ENCODE measurements at places on chromosomes 3 and 15.

DNA sequence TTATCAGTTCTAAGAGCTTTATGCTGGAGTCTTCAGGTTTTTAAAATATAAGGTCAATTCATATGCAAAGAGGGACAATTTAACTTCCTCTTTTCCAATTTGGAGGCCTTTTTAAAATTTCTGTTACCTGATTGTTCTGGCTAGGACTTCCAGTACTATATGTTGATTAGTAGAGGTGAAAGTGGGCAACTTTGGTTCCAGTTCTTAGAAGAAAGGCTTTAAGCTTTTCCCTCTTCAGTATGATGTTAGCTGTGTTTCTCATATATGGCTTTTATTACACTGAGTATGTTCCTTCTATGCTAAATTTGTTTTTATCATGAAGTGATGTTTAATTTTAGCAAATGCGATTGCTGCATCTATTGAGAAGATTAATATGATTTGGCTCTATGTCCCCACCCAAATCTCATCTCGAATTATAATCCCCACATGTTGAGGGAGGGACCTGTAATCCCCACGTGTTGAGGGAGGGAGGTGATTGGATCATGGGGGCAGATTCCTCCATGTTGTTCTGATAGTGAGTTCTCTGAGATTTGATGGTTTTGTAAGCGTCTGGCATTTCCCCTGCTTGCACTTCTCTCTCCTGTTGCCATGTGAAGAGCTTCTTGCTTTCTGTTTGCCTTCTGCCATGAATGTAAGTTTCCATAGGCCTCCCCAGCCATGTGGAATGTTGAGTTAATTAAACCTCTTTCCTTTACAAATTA lies 33.8 kb downstream of the FAIM start:
- no peak for DNase-seq

DNA sequence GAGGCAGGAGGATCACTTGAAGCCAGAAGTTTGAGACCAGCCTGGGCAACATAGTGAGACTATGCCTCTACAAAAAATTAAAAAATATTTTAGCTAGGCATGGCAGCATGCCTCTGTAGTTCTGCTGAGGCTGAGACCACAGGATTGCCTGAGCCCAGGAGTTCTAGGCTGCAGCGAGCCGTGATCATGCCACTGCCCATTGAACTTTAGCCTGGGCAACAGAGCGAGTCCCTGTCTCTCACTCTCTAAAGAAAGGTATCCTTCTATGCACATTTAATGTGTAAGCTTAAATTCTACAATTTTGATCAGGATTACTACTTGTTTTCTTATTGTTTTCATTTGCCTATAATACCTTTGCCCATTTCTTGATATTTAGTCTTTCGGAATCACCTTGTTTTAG lies 26.8 kb downstream of the GALK2 start:
- no peak for DNase-seq

DNA sequence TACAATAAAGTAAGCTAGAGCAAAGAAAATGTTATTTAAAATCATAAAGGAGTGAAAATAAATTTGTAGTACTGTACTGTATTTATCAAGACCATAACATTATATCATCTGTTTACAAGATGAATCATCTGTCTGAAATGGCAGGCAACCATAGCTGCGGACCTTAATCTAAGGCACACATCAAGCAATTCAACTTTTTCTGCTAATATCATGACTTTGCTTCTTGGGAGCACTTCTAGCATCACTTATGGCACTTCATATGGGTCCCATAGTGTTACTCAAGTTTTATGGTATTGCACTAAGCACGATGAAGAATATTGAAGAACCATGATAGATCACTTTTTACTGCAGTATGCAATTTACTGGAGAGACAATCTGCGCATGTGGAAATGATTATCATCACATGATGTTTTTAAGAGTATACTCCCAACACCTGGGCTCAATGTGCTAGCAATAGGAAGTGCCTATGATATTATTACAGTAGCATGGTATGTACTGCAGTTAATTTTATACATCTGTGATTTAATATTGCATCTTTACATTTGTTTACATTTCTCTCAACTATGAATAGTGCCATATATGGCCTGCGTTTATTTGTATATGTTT lies 137.7 kb upstream of the NECTIN3 start:
- no peak for DNase-seq

DNA sequence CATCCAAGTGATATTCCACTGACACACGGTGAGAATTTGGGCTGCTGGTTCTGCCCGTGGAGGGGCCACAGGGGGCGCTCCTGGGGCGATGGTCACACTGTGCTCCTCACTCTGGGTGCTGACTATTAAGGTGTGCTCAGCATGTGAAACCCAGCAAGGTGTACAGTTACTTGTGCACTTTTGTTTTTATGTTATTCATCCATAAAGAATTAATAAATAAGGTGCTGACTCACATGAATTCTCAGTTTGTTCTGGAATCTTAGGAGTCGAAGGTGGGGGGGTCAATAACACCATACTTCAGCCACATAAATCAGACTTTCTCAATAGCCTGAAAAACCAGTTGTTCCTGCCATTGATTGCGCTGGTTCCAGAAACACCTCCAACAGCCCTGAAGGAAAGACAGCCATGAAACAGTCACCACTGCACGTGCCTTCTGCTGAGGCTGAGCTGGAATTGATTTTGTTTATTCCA lies 53.5 kb upstream of the SPATA12 start:
- DNase-seq: peak; percentile 99

DNA sequence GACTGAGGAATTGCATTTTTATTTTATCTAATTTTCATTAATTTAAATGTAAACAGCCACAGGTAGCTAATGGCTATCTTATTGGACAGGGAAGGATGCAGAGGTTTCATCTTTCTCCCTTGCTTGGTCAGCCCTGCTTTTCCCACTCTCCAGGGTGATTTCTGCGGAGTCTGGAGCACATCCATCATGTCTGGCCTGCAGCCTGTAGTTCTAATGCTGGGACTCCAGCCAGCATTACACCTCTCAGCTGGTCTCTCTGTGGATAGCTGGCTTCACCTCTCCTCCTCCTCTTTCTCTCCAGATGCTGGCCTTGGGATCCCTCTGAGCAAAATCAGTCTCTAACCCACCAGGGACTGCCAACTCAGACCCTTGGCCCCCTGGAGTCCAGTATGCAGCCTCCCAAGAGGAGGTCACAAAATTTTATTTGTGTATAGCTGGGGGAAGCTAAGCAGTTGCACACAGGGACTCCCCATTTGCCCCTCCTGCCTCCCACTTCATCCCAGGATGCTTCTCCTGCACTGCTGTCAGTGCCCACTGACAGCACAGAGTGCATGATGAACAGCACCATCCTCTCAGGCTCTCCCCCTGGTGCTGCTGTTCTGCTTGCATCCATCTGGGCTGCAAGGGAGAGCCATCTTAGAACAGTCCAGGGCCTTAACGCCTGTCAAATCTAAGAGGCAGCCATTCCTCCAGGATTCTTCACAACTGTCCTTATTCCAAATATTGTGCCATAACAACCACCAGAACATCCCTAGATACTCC lies 1.7 kb downstream of the BFSP2 start:
- DNase-seq: no peak

GRCh38 chr15:61256231-61256630 lies 27.1 kb upstream of the RORA start:
- no peak for DNase-seq

DNA sequence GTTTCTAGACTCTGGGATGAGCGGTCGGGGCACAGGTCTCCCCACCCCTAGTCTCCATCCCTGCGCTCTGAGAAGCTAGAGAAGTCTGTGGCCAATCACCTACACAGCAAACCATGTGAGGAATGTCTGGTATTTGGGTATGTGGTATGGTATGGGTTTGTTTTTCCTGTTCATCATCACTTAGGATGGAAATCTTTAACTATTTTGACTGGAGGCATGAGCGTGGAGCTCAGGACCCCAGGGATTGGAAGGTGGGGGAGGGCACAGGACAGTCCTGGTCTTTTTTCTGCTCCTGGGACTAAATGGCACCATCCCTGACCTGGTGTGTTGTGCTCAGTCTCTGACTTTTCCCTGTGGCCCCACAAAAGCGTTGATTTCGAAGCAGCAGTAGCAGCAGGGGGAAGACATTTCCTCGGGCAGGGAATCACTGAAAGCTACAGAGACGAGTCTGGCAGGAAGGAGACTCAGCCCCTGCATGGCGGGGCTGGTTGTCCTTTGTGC lies 191.7 kb upstream of the TPM1 start:
- peak; percentile 79 for DNase-seq

DNA sequence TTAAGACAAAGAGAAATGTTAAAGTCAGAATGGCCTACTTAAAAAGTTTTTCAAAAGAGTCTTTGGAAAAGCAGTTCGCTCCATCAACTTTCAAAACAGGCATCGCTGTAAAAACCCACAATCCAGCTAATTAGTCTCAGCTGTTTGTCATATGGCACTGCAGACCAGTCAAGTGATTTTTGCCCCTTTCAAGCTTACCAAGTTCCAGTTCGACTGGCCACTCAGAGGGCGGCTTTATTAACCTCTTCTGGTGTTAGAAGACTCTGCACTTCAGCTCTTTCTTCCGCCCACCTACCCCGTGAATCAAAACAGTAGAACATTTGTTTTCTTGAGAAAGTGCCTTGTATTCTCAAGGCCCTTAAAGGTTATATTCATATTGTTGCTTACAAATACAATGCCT lies 19.3 kb downstream of the RAB27A start:
- DNase-seq: no peak

DNA sequence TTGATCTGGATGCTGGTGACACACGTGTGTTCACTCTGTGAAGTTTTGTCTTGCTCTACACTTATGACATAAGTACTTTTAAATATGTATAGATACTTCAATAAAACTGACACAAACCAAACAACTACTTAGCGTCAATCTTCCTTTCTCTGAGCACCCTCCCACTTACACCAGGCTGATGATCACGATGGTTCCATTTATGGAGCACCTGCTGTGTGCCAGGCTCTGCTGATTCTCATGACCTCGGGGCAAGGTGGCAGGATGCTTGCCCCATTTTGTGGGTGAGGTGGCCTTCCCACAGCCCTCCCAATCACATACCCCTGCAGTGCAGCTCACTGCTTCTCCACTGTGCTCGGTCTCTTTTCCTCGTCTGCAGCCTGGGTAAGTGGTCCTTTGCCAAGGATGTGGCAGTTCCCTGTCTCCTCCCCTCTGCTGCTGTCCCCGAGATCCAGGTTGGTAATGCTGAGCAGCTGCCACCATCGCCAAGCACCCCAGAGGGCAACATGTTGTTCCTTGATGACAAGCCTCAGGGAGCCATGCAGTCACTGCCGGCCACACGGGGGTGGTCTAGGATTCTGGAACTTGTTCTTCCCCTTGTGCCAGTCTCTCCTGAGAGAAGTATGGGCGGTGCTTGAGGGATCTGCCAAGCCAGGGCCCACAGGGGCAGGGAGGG lies 20.6 kb upstream of the ADCY5 start:
- no peak for DNase-seq

DNA sequence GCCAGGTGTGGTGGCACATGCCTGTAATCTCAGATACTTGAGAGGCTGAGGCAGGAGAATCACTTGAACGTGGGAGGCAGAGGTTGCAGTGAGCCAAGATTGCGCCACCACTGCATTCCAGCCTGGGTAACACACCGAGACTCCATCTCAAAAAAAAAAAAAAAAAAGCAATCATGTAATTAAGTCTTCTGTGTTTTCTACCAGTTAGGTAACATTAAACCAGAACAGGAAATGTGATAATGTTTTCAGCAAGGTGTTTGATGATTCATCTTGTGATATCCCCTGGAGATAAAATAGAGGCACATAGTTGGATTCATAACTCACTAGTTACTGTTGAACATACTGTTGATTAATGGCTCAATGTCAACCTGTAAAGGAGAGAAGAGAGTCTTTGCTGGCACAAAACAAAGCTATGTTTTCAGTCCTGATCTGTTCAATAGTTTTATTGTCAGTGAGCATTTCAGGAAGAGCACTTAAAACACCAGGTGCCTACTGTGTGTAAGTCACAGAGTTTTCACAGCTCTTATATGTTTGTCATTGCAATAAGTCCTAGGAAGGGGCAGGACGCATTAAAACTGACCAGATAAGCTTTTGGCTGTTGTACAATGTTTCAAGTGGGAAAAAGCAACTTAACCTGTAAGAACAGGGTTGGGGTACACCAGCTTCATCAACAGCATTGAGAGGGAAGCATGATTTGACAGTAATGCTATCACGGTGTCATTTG lies 19.5 kb downstream of the DNAJB11 start:
- peak; percentile 86 for DNase-seq

DNA sequence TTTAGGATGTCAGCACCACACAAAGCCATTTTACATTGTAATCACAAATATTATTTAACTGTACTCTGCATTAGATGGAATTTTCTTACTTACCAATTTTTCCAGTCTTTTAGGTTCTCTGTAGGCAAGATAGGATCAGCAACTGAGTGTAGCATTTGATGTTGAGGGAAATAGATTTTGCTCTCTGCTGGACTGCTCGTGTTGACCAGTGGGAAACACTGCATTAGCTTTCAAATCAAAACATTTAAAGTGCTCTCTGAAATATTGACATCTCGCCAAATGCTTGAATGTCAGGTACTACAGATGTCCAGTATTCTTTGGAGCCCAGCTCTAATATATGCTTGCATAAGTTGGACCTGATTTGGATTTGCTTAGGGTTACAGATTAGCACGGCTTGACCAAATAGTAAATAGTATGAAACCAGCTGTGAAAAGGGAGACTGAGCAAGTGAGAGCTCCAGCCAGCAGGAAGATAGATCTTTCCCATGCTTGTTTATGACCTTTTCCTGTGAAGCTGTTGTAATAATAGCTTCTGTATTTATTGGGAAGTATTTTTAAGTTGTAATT lies 29.5 kb downstream of the P2RY14 start:
- DNase-seq: no peak

- DNase-seq: no peak
Measured at GRCh38 chr3:20091331-20092047, 51.2 kb downstream of the KAT2B start.

- DNase-seq: no peak
Measured at GRCh38 chr15:42456531-42456930, 34.4 kb downstream of the ZNF106 start.

DNA sequence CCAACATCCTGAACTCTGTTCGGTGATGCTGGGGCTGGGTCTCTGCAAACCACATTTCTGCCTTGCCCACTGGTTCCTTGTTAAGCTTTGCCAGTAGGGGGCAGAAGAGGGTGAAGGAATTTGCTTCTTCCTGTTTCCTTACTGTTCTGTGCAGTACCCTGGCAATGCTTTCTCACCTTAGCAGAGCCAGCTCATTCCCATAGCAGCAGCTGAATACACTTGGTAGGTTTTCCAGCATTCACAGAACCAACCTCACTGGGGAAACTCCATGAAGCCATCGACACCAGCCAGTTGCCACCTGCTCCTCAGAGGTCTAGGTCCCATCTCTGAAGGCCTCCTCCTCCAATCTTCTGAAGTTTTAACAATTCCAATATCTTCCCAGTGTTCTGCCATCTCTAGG lies 308.4 kb downstream of the PDCD6IP start:
- peak; percentile 64 for DNase-seq
